ENCODE measurements at places on chromosomes 5 and 9.

- no peak overlapping the region for H3K4me3 ChIP-seq
- no peaks in the 10 kb centered on the region for H3K4me1 ChIP-seq
- no peak for DNase-seq
- no peaks in the 10 kb centered on the region for H3K36me3 ChIP-seq
Observed at GRCh38 chr9:123162791-123163345, 105.5 kb downstream of the STRBP start.

- H3K4me1 ChIP-seq, result peaks cover 3% of the 10 kb centered on the region
- no peaks in the 10 kb centered on the region for H3K36me3 ChIP-seq
Observed at GRCh38 chr5:59489551-59489950, 404.0 kb downstream of the PDE4D start.

GRCh38 chr9:24832307-24832706 lies 286.6 kb upstream of the IZUMO3 start:
- H3K4me3 ChIP-seq, result no peak overlapping the region
- no peaks in the 10 kb centered on the region for H3K27me3 ChIP-seq
- H3K36me3 ChIP-seq, result no peaks in the 10 kb centered on the region
- no peak overlapping the region for H3K27ac ChIP-seq
- peak; percentile 1 for DNase-seq

GRCh38 chr9:97388721-97389238 lies 23.1 kb upstream of the TDRD7 start:
- no peaks in the 10 kb centered on the region for H3K36me3 ChIP-seq
- no peak overlapping the region for H3K27ac ChIP-seq
- no peak overlapping the region for H3K4me3 ChIP-seq
- peaks cover 12% of the 10 kb centered on the region for H3K4me1 ChIP-seq

GRCh38 chr9:131140550-131140949 lies 15.2 kb downstream of the NUP214 start:
- peaks cover 51% of the 10 kb centered on the region for H3K36me3 ChIP-seq
- H3K27me3 ChIP-seq, result no peaks in the 10 kb centered on the region
- H3K4me3 ChIP-seq, result no peak overlapping the region
- DNase-seq, result no peak

- H3K36me3 ChIP-seq, result peaks cover 1% of the 10 kb centered on the region
- H3K27me3 ChIP-seq, result no peaks in the 10 kb centered on the region
- H3K4me1 ChIP-seq, result peaks cover 51% of the 10 kb centered on the region
- no peak overlapping the region for H3K27ac ChIP-seq
- no peak for DNase-seq
Observed at GRCh38 chr9:134062461-134063087, 5.3 kb downstream of the BRD3 start.

DNA sequence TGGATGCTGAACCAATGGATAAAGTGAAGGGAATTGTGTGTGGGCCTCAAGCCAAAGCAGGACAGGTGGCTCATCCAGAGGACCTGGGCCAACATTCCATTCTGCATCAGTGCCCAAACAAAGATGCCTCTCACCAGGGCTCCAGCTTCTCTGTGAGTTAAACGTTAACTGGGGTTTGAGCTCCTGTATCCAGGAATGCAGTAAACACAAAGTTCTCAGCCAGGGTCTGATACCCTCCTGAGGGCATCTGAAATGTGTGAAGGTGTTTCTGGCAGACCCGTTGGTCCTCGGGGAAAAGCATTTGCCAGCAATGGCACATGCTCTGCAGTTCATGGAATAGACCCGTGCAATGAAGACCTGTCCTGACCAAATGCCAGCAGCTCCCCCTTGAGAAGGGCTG lies 33.9 kb upstream of the AOPEP start:
- H3K4me1 ChIP-seq, result no peaks in the 10 kb centered on the region
- DNase-seq, result no peak
- no peak overlapping the region for H3K4me3 ChIP-seq

DNA sequence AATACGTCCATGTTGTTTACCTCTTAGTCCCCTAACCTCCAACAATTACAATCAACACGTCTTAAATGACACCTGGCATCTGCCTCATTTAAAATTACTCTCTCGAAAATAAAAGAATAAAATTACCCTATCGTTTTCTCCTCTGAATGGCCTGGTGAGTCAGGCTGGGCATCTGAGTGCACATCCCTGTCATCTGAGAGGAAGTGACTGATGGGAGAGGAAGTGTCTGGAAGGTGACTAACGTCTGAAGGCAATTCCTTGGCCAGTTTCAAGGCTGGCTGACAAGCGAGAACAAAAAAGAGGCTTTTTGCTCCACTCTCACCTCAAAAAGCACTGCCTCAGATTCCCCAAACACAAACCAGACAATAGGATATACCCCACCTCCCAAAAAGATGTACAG lies 57.7 kb downstream of the MAPKAP1 start:
- peak overlapping the region; percentile 86 for H3K27ac ChIP-seq
- H3K4me3 ChIP-seq, result no peak overlapping the region
- H3K27me3 ChIP-seq, result no peaks in the 10 kb centered on the region
- H3K4me1 ChIP-seq, result peaks cover 84% of the 10 kb centered on the region
- DNase-seq, result peak; percentile 30

DNA sequence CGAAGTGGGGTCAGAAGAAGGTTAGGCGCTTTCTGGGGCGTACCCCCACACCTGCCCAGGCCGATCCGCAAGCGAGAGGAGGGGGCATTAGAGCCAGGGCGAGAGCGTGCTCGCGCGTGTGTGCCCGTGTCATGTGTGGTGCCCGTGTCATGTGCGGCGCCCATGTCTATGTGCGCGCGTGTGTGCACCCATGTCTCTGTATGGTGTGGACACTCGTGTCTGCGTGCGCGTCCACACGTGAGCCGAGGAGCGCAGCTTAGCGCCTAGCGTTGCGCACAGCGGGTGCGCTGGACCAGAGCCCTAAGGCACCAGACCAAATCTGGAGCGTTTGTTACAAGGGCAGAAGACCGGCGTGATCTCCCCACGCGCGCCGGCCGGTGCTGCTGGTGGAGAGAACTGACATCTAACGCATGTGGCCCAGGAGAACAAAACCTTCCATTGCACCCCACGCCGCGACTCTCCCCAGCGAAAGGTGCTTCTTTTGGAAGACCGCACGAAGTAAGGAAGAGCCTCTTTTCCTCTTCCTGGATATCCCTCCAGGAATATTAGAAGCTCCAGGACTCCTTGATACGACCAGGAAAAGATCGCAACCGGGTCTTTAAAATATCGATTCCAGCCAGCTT lies 644 bp downstream of the NIM1K start:
- peak overlapping the region; percentile 82 for H3K4me3 ChIP-seq
- peaks cover 21% of the 10 kb centered on the region for H3K27me3 ChIP-seq
- peaks cover 29% of the 10 kb centered on the region for H3K4me1 ChIP-seq
- peak; percentile 45 for DNase-seq
- peak overlapping the region; percentile 75 for H3K27ac ChIP-seq

DNA sequence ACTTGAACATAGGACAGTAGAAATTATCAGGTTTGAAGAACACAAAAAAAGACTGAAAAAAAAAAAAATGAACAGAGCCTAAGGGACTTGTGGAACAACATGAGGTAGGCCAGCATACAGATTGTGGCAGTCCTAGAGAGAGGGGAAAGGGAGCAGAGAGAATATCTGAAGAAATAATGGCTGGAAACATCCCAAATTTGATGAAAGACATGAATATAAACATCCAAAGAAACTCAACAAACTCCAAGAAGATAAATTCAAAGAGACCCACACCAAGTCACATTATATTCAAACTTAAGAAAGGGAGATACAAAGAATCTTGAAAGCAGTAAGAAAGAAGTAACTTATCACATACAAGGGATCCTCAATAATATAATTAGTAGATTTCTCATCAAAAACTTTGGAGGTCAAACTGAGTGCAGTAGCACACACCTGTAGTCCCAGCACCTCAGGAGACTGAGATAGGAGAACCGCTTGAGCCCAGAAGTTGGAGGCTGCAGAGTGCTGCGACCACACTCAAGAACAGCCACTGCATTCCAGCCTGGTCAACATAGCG lies 9.1 kb downstream of the PLAA start:
- H3K36me3 ChIP-seq, result peaks cover 36% of the 10 kb centered on the region
- H3K4me3 ChIP-seq, result no peak overlapping the region
- H3K27ac ChIP-seq, result no peak overlapping the region
- DNase-seq, result no peak
- no peaks in the 10 kb centered on the region for H3K27me3 ChIP-seq

- H3K27me3 ChIP-seq, result no peaks in the 10 kb centered on the region
- no peak for DNase-seq
- H3K36me3 ChIP-seq, result no peaks in the 10 kb centered on the region
- no peak overlapping the region for H3K4me3 ChIP-seq
Observed at GRCh38 chr5:27458287-27458686, 419.9 kb upstream of the CDH9 start.

DNA sequence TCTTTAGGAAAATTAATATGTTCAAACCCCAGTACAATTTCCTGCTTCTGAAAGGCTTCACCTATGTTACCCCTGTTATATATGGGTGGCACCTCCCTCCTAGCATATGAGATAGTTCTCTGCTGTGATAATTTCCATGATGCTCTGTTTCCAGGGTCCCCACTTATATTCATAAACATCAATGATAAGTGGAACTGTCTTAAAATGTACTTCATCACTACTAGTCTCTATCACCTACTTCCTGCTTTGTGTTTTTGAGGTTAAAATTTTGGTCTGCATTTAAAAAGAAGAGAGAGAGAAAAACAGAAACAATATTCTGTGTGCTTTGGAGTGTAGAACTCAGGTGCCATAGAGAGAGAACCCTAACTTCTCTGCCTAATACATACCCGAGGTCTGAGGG lies 234.7 kb downstream of the HTR1A start:
- H3K4me3 ChIP-seq, result no peak overlapping the region
- H3K27ac ChIP-seq, result no peak overlapping the region
- no peaks in the 10 kb centered on the region for H3K4me1 ChIP-seq
- no peaks in the 10 kb centered on the region for H3K27me3 ChIP-seq

GRCh38 chr9:130531670-130532069 lies 47.7 kb upstream of the FUBP3 start:
- no peaks in the 10 kb centered on the region for H3K36me3 ChIP-seq
- H3K4me3 ChIP-seq, result no peak overlapping the region
- peaks cover 7% of the 10 kb centered on the region for H3K4me1 ChIP-seq
- H3K27ac ChIP-seq, result no peak overlapping the region
- peaks cover 22% of the 10 kb centered on the region for H3K27me3 ChIP-seq

DNA sequence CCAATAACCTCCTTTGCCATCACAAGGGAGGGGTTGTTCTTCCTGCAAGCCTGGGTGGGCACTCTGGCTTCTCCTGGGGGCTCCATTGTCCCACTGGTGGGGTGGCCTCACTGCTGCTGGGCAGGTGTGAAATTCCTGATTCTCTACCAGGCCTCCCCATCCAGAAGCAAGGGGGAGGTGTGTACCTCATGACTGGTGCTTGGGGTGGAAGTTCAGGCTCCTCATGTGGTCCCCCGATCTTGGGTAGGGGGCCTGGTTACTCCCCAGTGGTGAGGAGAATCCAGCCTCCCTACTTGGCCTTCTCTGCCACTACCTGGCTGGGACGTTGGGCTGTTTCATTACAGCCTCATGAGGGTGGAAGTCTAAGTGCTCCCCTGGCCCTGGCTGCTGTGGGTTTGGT lies 433.9 kb downstream of the IRX2 start:
- no peak overlapping the region for H3K27ac ChIP-seq
- H3K27me3 ChIP-seq, result peaks cover 4% of the 10 kb centered on the region
- H3K36me3 ChIP-seq, result no peaks in the 10 kb centered on the region
- H3K4me1 ChIP-seq, result no peaks in the 10 kb centered on the region
- DNase-seq, result no peak

- DNase-seq, result peak; percentile 81
- peaks cover 64% of the 10 kb centered on the region for H3K36me3 ChIP-seq
- peak overlapping the region; percentile 38 for H3K4me3 ChIP-seq
- H3K27me3 ChIP-seq, result no peaks in the 10 kb centered on the region
Observed at GRCh38 chr5:179827680-179828079, 7.0 kb downstream of the SQSTM1 start.
